ENCODE measurements at places on chromosomes 5 and 9.

GRCh38 chr9:136367296-136368145 lies 4.0 kb upstream of the DNLZ start:
- DNase-seq = no peak

DNA sequence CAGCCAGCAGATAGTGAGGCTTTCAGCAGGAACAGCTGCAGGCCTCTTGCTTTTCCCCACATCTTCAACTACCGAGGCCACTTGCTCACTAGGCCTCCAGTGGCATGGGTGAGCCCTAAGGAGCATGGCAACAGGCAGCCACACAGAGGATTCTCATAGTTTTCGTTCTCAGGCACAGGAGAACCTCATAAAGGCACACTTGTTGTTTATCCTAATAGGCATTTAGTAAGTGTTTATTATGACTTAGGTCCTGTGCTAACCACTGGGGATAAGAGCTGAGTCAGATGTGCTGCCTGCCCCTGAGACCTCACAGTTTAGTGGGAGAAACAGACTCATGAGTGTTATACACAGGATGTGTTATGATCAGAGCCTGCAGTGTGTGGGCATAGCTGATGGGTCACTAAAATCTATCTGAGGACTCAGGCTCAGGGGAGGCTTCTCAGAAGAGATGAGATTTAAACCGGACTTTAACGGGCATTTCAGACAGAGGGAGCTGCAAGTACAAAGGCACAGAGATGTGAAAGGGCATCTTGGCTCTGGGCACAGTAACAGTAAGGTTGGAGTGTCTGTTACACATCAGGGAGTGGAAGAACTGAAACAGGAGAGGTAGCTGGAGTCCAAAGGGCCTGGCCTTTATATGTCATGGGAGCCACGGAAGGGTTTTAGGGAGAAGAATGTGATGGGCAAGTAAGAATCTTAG lies 21.0 kb upstream of the HEMGN start:
- DNase-seq = no peak

- no peak for DNase-seq
Observed at GRCh38 chr5:111242606-111243005, 18.4 kb downstream of the CAMK4 start.

DNA sequence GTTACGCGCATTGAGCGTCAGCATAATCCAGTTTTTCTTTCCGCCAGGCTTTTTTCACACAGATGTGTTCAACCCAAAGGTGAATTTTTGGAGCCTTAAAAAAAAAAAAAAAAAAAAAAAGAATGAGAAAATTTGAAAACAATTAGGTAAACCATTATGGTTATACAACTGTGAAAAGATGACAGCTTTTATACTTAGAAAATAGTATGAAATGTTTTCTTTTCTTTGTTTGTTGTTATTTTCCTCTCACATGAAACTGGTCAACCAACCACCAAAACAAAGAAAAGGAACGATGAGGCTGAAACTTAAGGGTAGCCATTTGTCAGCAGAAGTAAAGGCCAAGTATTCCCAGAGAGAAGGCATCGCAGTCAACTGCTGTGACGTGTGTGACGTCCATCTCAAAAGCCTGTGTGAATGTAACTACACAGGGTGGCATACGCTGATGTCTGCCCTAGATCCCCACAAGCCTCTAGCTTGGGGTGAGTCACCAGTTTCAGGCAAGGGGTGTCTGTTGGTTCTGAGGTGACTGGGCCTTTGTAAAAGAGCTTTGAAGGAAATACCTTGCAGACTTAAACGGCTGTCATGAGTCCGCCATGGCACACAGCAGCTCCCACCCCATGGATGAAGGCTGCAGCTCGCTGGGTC lies 182.9 kb downstream of the AOPEP start:
- no peak for DNase-seq

DNA sequence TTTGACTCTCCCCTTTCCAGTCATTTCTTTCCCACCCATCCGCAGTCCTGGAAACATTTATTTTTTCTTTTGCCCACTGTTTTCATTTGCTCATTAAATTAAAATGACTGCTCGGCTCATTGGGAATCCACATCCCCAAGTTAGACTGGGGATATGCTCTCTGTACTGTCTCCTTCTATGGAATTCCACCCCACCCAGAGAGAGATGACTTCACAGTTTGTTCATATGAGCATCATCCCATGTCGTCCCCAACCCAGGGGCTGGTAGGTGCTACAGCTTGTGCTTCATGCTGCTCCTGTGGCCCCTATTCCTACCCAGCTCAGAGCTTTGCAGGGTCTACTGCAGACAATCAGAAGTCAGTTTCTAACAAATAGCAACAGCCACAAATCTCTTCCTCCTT lies 16.5 kb upstream of the RARS1 start:
- no peak for DNase-seq

DNA sequence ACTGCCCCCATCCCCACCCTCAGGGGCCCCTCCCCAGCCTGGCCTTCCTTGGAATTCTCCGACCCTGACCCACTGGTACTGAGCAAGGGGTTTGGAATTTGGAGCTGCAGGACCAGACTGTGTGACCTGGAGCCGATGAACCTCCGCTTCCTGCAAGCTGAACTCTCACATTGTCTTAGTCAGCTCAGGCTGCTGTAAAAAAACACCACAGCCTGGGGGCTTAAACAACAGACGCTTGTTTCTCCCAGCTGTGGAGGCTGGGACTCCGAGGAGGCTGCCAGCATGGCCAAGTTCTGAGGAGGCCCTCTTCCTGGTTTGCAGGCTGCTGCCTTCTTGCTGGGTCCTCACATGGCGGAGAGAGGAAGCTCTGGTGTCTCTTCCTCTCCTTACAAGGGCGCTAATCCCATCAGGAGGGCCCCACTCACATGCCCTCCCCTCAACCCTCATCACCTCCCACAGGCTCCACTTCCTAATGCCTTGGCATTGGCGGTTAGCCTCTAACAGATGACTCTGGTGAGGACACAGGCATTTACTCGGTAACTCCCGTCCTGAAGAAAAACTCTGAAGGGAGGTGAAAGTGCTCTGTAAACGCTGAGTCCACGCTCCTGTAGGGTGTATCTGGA lies 42.4 kb downstream of the C5orf15 start:
- no peak for DNase-seq

GRCh38 chr9:130896233-130897014 lies at the start of gene QRFP:
QRFP (minus strand) TSS chr9:130896812; CDS start chr9:130893838, 2,974 bp downstream.
- no peak for DNase-seq

Data from activated CD4-positive, alpha-beta T cell treated with anti-CD3 and anti-CD28 coated beads, Interleukin-2, amount 50 U/mL, for 24 hours (primary cell).